ENCODE measurements at places on chromosomes 7 and 10.

- no peak for DNase-seq
Measured at GRCh38 chr7:1329261-1329660, 96.6 kb downstream of the UNCX start.

GRCh38 chr7:111744501-111745155, 182.3 kb upstream of the IMMP2L start:
- peak; percentile 90 for DNase-seq

GRCh38 chr7:150972023-150972468, 6.1 kb downstream of the KCNH2 start:
- DNase-seq = no peak

DNA sequence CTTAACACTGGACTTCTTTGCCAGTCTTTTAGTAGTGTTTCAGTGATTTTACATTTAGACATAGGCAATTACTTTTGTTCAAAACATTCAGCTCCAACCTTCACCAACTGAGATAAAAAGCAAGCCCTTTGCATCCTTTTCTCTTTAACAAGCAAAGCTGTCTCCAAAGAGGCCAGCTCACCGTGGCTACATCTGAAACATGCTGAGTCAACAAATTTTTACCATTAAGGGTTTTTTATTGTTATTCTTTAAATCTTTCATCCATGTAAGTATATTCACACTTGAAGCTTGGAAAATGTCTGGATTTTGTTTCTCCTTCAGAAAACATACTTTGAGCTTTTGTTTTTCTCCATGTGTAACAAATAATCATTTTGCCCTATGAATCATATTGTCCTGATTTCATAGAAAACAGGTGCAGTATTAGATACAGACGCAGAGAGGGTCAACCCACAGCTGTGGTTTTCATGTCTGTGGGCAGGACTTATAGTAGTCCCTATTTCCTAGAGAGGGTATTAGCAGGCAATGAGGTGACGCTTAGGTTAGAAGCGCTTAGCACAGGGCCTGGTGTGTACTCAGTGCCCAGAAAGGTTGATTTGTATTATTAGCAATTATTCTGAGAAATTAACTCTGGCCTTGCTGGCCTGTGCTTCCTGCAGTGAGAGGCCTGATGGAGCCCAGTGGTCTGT, 99.5 kb downstream of the MKI67 start:
- DNase-seq = no peak

DNA sequence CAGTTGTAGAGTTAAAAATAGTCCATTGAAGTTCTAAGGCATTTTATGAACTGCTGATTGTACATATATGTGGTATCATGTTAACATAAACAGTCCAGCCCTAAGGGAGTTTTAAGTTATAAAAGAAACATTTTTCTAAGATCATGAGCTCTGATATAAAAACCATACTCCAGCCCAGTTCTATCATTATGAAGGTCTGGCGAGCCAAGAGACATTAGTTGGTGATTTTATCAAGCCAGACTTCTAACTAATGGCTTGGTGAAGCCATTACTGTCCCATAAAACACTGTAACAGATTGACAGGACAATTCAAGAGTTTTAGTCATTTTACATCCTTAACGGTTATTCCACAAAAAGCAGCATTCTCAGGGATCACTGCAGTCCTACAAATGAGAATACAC, 221.6 kb downstream of the RNLS start:
- DNase-seq = no peak

- no peak for DNase-seq
Measured at GRCh38 chr10:118754229-118754555, 578 bp downstream of the CACUL1 start.

- DNase-seq = no peak
Measured at GRCh38 chr10:88804083-88804812, 1.7 kb downstream of the LIPM start.
